Iris pigment epithelial cell (primary cell): ENCODE measurements at places on chromosomes 16 and 17.

- no peak for DNase-seq
These were observed 1.3 kb downstream of the NLK start for GRCh38 chr17:28043741-28044140.

GRCh38 chr16:12287796-12288536 is 311.4 kb downstream of the SNX29 start:
- DNase-seq, result no peak

DNA sequence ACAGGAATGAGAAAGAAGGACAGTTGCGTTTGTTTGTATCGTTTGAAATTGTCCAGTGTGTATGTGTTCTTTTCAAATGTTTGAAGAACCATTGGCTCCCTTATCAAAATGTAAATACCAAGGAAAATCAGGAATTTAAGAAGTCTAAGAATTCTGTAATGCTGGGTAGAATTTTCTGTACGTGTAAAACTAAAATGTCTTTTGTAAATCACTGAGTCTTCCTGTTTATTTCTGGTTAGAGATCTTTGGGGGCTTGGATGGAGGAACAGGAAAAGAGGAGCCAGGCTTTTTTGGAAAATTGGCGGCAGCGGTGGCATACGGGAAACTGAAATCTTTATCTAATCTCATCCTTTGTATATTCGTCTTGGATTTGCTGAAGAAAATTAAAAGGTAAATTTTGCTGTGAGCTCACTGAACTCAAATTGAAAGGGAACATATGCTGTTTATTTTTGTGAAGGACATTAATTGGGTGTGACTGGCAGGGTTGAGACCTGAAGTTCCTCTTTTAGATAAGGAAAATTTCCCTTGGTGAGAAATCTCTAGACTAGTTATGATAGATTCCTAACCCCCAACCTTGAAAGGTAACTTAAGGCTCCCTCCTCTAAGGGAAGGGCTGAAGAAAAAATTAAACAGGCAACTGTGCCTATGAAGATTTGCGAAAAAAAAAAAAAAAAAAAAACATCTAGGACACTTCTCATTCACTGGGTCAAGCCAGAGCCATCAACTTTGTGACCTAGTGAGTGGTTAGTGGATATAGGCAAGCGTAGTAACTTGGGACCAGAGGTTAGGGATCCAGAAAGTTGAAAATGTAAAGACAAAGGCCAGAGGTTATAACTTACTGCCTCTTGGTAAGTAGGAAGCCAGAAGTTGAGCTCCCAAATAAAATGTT is 10.8 kb downstream of the TAT start:
- DNase-seq, result no peak

DNA sequence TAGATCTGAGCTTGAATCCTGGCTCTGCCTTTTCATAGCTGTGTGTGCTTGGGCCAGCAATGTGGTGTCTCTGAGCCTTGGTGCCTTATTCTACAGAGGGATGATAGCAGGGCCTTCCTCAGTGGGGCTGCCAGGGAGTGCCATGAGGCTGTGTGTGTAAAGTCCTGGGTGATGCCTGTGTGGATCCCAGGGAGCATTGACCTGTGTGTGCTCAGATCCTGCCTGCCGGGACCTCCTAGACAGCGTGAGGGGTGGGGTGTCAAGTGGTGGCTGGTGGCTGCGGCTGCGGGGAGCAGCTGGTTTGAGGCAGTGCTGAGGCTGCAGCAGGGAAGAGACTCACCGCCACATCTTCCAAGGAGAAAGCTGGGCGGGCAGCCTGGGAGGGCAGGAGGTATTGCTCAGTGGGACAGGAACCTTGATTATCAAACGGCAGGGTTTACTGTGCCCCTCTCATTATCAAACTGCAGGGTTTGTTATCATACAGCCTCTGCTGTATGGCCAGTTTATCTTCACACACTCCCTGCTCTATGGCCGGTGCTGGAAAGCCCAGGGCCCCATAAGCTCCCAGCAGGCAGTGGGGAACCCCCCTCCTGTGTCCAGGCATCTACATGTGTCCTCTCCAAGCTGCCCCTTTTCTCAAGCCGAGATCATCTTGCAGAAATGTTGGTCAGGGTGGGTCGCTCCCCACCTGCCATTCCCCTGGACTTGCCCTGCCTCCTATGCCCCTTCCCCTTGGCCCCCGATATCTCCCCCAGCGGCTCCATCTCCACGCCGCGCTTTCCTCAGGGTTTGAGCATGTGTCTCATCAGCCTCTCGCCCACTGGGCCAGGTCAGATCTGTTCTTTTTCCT is 3.1 kb upstream of the ADCY7 start:
- no peak for DNase-seq

DNA sequence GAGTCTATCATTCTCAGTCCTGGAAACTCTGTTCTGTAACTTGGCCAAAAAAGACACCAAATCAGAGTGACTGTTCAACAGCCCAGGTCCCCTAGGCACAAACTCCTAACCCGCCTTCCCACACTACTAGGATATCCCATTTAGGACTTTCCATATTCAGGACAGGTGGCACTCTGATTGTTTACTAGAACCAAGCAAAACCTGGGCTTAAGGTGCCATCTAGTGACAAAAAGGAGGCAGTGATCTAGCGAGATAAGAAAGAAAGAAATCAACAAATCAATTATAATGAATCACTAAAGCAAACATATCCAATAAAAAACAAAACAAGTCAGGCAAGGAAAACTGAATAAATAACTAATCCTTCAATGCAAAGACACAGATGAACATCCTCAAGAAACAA is 203.9 kb downstream of the CEP112 start:
- DNase-seq, result peak; percentile 54

- DNase-seq, result no peak
These were observed 227.3 kb downstream of the IRX3 start for GRCh38 chr16:54059319-54059718.

- DNase-seq, result no peak
These were observed 16.0 kb downstream of the SLC38A8 start for GRCh38 chr16:84026606-84027005.

- DNase-seq, result no peak
These were observed 169.1 kb downstream of the XYLT1 start for GRCh38 chr16:17301593-17302135.

GRCh38 chr17:1797323-1797722 is 32.4 kb downstream of the SMYD4 start:
- no peak for DNase-seq

DNA sequence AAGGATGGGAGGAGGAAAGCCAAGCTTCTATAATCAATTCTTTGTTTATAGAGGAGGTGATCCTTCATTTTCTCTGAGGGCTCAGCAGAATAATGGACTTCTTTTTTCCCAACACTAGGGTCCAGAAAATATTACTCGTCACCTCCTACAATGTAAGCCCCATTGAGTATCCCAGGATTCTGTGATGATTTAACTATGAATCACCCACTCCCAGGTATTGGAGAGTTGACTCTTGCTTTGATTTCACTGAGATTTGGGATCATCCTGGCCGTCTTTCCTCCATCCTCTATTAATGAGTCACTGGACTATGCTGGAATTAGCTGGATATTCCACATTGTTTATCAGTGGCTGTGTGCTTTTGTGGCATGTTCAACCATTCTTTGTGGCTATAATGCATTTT is 452.0 kb downstream of the NPIPA7 start:
- no peak for DNase-seq

DNA sequence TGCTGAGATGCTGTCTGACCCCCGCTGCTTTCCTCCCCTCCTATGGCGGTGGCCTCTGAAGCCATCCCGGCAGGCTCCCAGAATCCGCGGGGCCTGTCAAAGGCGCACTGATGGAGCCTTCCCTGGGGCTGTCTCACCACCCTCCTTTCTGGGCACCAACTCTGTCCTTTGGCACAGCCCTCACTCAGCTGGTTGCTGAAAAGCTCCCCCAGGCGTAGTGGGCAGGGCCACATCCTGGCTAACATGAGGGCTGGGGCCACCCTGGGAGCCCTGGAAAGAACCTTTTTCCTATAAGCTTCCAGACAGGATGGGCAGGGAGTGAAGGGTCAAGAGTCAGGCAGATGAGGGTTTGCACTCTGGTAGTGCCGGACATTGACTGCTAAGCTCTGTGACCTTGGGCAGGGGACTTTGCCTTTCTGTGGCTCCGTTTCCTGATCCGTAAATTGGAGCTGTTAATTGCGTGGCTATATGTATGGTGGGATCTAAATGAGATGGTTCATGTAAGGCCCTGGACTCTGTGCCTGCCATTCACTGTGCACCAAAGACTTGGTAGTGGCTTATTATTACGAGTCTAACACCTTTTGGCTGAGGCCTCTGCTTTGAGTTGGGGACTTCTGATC is 27.6 kb upstream of the LASP1NB start:
- DNase-seq, result no peak

GRCh38 chr17:67615011-67615561 is 102.7 kb upstream of the NOL11 start:
- no peak for DNase-seq

- no peak for DNase-seq
These were observed 61.3 kb downstream of the NKD1 start for GRCh38 chr16:50609471-50609870.

DNA sequence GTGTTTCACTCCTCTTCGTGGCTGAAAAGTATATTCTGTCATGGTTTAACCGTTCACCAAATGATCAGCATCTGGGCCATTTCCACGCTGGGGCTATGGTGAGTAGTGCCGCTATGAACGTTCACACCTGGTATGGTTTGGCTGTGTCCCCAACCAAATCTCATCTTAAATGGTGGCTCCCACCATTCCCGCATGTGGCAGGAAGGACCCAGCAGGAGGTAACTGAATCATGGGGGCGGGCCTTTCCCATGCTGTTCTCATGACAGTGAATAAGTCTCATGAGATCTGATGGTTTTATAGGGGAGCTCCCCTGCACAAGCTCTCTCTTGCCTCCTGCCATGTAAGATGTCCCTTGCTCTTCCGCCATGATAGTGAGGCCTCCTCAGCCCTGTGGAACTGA is 45.7 kb upstream of the ZNF469 start:
- no peak for DNase-seq

DNA sequence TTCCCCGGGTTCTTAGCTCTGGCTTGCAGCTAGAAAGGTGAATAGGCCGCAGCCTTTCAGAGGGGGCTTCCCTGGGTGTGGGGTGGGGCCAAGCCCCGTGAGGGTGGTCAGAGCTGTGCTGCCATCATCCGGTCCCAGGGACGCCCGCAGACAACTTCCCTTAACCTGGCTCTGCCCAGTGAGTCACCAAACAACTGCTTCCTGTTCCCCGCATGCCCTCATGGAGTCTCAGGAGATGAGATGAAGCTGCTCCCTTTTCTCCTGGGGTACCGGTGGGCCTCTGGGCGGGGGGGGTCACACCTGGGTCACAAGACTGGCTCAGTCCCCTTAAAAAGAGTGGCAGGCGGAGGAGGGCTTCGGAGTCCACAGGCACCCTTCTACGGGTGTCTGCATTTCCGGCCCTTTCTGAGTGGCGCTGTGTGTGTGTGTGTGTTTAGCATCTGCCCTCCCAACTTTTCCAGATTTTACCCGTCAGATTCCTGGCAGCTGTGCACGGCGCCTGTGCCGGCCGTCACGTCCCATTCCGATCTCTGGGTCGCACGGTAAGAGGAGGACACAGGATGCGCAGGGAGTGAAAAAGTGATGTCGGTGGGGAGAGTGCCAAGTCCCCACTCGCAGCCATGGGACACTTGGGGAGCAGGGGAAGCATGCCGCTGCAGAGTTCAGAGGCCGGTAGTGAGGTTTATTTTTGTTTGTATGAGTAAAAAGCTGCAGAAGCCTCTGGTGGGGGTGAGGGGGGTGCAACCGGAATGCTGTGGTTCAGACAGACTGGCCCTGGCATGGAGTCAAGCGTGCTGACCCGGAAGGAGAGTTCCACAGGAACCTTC is 16.8 kb downstream of the HIC1 start:
- peak; percentile 87 for DNase-seq

- peak; percentile 59 for DNase-seq
These were observed 63.1 kb downstream of the MYO18A start for GRCh38 chr17:29116804-29117753.

DNA sequence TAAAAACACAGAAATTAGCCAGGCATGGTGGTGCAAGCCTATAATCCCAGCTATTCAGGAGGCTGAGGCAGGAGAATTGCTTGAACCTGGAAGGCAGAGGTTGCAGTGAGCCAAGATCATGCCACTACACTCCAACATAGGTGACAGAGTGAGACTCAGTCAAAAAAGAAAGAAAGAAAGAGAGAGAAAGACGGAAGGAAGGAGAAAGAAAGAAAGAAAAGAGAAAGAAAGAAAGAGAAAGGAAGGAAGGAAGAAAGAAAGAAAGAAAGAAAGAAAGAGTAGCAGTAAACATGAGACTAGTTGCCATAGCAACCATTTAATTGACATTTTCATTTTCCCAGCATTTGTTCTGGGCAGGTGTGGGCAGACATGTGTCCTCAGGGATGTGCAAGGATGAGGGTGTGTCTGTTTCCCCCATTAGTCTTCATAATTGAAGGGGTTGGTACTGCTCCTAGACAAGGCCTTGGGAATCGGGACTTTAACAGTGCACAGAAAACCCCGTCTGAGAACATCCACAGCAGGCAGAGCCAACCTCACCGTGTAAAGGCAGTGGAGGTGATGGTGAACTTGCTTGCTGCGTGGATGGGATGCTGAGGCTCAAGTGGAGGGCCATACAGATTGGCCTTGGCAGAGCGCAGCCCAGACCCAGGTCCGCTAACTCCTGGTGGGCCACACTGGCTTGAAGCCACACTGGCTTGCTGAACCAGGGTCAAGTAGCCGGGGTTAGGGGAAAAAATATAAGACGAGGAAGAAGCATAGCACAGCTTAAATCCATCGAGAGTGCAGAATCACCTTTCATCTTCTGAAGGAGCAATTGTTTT is 35.2 kb upstream of the KIFC3 start:
- DNase-seq, result no peak

- DNase-seq, result no peak
These were observed 5.0 kb downstream of the ACLY start for GRCh38 chr17:41913798-41914197.

- DNase-seq, result peak; percentile 78
These were observed 74.6 kb downstream of the CMC2 start for GRCh38 chr16:80931801-80932707.
